ENCODE measurements at places on chromosomes 2 and 18.

- DNase-seq = peak; percentile 4
Observed at GRCh38 chr18:46536215-46536874, 120.7 kb downstream of the LOXHD1 start.

DNA sequence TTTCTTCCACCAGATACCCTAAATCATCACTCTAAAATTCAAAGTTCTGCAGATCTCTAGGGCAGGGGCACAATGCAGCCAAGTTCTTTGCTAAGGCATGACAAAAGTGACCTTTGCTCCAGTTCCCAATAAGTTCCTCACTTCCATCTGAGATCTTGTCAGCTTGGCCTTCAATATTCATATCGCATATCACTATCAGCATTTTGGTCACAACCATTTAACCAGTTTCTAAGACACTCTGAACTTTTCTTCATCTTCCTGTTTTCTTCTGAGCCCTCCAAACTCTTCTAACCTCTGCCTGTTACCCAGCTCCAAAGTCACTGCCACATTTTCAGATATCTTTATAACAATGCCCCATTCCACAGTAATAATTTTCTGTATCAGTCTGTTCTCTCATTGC is 452.6 kb upstream of the TRIB2 start:
- no peak for DNase-seq

GRCh38 chr2:160006475-160006874 is 55.9 kb downstream of the PLA2R1 start:
- no peak for DNase-seq

- DNase-seq = no peak
Observed at GRCh38 chr2:50782543-50782942, 249.4 kb downstream of the NRXN1 start.

DNA sequence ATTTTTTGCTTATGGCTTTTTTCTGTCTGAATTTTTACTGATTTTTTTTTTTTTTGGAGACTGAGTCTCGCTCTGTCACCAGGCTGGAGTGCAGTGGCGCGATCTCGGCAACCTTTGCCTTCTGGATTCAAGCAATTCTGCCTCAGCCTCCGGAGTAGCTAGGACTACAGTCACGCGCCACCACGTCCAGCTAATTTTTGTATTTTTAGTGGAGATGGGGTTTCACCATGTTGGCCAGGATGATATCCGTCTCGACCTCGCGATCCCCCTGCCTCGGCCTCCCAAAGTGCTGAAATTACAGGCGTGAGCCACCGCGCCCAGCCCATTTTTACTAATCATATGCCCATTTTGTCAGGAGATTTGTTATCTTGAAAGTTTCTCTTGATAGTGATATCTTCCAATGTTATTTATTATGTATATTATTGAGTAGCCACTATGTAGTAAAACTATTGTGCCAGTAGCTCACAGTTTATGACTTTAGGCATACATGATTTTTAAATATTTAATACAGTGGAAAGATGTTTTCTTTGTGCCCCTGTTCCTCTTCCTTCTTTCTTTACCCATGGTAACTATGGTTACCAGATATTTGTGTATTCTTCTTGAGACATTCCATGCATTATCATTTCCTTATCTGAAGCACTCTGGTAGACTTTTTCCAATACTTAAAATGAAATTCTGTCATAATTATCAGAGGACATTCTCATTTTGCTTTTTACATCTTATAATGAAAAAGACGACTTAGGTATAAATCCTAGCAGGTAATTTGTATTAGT is 2.1 kb downstream of the HAT1 start:
- DNase-seq = no peak

DNA sequence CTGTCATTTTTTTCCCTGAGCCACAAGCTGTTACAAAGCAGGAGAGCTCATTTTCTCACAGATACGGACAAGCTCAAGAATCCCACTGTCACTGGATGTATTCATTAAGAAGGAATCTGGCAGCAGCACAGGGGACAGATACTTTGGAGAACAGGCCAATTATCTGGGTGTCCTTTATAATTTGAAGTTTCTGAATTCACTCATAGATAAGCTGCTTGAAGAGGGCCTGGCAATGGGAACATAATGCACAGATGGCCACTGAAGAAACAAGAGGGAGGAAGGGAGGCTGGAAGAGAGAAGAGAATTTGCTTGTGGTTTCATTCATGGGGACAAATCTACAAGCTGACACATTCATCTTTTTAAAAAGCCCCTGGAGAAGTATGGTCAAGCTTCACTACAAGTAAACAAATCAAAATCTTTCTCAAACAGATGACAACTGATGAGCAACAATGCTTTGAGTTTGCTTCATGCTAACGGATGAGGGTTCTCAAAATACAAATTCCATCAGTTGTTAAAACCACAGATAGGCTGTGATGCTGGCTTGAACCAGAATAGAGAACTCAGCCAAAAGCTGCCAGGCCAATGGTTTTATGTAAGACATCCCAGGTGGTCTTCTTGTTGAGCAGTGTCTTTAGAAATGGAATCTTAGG is 11.9 kb downstream of the BCL2 start:
- DNase-seq = peak; percentile 52

GRCh38 chr2:68318914-68319397 is 793 bp downstream of the CNRIP1 start:
- DNase-seq = no peak

DNA sequence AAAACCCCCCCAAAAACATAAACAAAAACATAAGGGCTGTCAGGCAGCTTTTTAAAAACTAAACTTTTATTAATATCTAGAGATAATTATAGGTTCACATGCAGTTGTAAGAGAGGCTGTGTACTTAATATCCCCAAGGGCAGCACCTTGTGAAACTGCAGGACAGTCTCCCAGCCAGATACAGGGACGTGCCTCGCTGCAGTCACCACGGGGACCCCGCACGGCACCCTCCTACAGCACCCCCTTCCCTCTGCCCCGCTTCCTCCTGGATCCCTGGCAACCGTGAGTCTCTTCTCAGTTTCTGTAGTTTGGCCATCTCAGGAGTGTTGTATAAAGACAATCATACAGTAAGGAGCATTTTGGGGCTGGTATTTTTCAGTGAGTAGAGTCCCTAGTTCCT is 6.8 kb upstream of the COLEC11 start:
- no peak for DNase-seq

DNA sequence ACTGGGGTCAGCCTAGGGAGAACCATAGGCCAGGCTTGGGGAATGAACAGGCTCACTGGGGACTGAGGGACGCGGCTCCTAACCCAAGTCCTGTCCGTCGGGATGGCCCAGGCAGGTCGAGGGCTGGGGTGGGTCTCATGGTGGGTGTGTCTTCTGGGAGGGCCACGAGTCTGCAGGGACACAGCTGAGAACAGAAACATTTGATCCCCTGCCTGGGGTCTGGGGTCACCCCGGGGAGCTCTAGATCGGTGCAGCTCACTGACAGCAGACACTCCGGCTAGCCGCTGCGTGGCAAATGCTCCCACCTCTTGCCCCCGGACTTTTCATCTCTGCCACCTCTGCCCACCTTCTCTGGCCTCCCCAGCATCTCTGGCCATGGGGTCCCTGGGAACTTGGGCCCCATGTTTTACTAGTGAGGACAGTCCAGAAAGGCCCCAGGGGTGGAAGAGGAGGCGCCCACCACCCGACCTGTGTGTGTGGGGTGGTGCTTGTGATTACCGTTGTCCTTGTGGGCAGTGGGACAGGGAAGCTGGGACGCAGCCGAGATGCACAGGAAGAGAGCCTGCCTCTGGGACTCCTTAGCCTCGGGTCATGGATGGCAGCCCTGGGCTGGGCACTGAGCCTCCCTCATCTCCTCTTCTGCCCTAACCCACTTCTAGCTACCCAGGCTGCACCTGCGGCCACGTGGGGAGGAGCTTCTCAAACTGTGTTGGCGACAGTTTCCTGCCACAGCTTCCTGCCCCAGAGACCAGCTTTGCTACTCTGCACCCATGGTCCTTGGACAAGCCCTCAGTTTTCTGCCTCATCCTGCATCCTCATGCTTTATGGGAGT is 4.9 kb downstream of the ZAP70 start:
- DNase-seq = no peak

DNA sequence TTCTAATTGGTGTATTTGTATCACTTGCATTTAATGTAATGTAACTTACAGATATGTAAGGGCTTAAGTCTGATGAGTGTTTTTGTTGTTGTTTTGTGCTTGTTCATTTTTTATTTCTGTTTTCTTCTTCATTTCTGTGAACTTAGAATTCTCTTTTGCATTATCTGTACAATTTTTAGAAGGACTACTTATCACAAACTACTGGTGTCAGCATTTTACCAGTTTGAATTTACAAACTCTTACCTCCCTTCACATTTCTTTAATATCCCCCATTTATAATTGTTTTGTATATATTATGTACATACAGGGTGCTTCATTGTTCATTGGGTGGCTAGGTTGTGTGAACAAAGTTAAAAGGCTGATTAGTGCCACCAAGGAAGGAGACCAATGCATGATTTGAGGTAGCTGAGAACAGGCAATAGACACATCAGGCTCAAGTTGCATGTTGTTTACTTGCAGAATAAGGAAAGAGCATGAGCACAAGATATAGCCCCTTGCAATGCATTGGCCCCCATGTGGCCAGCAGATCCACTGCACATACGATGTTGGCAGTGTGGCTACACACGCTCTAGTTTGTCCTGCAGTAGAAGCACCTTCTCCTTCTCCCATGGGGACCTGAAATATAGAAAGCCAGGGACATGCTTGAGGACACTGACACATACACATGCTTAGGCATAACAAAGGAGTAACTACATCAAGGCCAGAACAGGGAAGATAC is 198.2 kb downstream of the CD8B2 start:
- no peak for DNase-seq

DNA sequence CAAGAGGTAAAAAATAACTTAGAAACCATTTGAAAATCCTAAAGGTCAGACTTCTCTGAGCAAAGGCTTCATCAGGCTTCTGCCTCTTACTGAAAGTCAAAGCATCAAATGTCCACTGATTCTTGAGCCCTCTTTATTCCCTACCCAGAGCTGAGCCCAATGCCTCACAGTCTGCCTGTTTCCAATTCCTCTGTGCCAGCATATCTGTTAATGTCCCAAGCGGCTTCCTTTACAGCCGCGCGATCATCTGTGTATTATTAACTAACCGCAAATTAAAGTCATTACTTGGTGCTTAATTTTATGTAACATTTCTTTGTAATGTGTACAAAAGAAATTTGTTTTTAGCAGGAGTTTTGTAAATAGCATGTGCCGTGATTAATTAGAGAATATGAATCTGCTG is 418.8 kb upstream of the HNRNPA3 start:
- DNase-seq = no peak

- no peak for DNase-seq
Observed at GRCh38 chr2:151171186-151171585, 90.5 kb downstream of the RBM43 start.

DNA sequence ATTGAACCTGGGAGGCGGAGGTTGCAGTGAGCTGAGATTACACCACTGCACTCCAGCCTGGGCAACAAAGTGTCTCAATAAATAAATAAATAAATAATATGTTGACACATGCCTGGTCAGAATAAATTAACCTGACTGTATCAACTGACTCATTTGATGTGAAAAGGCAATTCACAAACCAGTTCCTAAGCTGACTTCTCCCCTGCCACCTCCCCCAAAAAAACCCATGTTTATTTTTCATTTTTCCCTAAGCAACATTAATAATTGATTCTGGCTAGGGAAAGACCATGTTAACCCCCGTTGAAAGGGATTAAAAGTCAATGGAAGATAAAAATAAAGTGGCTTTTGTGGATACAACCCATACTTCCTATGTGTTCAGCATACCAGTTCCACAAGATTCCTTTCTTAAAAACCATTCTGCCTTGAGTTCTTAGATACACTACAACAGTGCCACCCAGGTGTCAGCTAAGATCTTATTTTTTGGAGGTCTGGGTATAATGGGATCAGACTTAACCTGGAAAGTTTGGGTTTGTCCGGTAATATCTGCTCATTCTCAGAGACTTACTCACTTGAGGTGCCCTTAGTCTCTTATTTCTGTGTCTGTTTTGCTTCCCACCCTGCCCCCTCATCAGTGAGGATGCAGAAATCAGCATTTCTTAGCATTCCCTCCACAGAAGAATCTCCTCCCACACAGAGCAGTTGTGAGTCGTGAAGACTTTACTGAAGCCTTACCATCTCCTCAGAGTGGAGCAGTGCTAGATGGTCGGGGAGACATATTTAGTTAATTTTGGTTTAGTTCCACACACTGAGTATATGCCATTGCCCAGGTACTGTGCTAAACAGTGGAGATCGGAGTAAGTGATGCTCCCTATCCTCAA is 10.1 kb upstream of the MCFD2 start:
- no peak for DNase-seq

DNA sequence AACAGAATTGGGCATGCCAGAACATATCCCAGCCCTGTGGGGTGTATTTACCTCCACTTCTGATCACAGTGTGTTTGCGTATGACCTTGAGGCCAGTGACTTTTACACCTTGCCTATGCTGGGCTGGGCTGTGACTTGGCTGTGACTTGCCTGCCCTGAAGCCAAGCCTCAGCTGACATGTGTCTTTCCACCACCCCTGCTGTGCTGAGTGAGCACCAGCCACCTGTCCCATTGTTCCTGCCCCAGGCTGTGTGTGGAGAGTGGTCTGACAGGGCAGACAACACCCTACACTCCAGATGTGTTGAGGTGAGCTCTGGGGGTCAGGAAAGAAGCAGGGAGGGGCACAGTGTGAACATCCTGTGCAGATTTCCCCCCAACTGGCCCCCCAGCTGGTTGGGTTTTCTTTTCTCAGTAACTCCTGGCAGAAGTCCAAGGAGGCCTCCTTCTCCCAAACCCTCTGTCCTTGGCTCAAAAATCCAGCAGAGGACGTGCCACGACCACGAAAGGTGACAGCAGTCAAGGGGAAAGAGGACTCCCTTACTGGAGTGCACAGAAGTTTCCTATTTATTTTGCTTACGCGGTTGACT is 5.1 kb upstream of the STEAP3 start:
- DNase-seq = no peak

GRCh38 chr2:175576875-175577274 is 395.4 kb upstream of the ATP5MC3 start:
- DNase-seq = no peak

DNA sequence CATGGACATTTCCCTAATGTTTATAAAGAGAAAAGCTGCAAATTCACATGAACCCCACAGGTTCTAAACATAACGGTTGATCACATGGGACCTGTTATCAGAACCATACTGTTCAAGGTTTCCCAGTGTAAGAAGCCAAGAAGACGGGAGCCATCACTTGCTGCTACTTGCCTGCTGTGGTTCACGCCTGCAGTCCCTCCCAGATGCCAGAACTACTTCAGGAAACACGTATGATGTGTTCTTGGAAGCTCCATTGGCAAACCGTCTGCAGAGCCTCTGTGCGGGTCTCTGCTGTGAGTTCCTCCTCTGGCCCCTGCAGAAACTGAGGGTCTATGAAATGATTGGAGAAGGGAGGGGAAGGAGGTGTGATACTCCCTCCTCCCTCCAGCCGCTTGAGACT is 75.2 kb downstream of the CABLES1 start:
- DNase-seq = no peak

- DNase-seq = peak; percentile 27
Observed at GRCh38 chr2:239246723-239247122, 154.1 kb downstream of the HDAC4 start.

DNA sequence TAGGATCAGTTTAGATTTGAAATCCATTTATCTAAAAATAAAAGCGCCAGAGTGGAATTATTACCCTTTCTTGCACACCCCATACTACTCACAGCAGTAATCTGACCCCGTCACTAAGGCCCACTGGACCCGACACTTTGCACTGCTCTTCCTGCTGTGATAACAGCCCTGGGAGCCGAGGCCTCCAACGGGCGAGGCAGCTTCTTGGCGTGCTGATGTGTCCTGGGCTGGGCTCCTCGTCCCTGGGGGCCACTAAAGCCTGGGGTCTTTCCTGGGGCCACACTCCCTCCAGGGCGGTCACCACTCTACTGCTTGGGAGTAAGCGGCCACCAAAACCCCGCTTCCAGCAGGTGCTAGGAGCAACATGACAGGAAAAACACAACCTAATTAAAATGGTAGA is 61.7 kb downstream of the ZAP70 start:
- DNase-seq = no peak

- DNase-seq = no peak
Observed at GRCh38 chr2:13091861-13092378, 375.2 kb downstream of the TRIB2 start.
